Fibroblast of skin of abdomen (primary cell): ENCODE measurements at places on chromosomes 12 and 14.

GRCh38 chr12:857611-858010, 91.9 kb downstream of the RAD52 start:
- DNase-seq: peak; percentile 50

DNA sequence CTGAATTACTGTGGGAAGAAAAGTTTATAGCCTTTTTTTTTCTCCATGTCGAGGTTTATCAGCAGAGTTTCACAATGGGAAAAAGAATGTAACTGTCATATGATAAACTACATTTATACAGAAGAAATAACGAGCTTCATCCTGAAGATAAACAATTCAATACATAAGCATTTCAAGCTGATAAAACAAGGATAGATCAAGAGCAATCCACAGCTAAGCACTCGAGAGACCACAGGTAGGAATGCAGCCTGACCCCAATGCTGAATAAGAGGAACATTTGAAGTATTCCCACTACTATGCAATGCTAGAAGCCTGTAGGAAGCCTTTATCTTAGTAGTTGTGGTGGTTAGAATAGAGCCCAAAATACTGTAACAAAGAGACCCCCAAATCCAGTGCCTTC, 32.6 kb upstream of the DAAM1 start:
- peak; percentile 8 for DNase-seq

GRCh38 chr12:4275016-4275869, 1.7 kb downstream of the CCND2 start:
- DNase-seq: no peak

GRCh38 chr14:64388533-64389285, 556 bp downstream of the MTHFD1 start:
- DNase-seq: peak; percentile 22

DNA sequence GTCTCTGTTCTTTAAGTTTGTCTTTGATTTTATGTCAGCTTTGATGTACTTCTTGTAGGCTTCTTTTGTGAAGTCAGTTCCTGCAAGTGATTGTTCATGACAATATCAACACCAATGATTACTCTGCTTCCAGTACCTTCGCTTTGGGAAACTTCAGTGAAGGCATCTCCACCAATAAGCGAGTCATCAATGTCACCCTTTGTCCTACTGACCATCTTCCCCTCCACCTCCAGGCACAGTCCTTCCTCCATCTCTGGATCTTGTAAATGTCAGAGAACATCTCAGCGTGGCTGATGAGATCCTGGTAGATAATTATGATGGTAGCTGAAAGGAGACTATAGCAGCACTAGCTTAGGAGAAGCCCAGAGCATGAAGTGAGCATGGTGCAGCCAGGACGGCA, 40.4 kb upstream of the A2M start:
- no peak for DNase-seq

DNA sequence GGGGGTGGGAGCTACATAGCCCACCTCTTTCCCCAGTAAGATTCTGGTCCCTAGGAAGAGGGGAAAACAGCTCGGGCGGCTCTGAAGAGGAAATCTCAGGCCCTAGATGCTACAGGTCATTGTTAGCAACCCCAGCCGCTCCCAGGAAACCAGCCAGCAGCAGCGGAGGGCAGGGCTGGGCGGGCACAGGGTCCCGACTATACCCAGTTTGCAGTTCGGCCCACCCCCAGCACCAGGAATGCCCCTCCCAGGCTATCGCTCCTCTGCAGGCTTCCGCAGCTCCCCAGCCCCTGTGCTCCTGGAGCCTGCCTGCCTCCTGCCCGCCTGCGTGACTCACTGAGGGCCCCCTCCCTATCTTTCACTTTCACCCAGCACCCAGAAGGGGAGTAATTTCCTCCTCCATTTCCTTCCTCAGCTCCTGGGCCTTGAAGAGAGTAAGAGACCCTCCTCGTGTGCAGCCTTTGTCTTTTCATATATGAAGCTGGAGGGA, 27.2 kb upstream of the PNMA1 start:
- peak; percentile 61 for DNase-seq

DNA sequence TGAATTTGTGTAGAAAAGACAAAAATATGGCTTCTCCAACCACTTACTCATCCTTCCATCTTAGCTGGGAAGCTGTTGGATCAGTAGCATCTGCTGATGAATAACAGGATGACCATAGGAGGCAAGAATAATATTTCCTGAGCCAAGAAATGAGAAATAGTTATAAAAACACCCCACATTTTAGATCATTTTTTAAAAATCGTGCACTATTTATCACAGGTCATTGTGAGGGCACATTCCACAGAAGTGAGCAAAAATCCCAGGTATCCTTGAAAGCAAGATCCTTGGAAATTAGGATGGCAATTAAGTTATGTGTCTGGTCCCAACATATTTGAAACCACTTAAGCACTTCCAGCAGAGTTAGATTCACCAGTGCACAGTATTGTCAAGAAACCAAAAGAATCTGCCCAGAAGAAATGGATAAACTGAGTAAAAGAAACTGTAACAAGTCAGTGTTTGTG, 8.4 kb downstream of the FAR2 start:
- DNase-seq: peak; percentile 73

DNA sequence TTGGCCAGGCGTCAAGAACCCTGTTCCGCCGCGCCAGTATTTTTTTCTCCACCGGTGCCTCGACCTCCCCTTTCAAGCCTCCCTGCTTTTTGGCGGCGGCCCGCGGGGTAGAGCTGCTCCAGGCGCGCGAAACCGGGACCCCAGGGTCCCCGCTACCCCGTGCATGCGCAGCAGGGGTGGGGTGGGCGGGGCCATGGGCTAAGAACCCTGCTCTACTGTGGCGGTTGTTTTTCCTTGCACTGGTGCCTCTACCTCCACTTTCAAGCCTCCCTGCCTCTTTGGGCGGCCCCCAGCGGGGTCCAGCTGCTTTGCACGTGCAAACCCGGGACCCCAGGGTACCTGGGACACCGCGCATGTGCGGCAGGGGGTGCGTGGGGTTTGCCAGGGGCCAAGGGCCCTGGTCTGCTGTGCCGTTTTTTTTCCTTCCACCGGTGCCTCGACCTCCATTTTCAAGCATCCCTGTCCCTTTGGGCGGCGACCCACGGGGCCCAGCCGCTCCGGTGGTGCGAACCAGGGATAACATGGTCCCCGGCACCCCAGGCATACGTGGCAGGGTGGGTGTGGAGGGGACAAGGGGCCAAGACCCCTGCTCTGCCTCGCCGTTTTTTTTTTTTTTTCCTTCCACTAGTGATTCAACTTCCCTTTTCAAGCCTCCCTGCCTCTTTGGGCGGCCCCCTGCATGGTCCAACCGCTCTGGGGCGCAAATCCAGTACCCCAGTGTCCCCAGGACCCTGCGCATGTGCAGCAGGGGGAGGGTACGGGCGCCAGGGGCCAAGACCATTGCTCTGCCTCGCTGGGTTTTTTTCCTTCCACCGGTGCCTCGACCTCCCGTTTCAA, 326.8 kb downstream of the ALG10 start:
- no peak for DNase-seq

DNA sequence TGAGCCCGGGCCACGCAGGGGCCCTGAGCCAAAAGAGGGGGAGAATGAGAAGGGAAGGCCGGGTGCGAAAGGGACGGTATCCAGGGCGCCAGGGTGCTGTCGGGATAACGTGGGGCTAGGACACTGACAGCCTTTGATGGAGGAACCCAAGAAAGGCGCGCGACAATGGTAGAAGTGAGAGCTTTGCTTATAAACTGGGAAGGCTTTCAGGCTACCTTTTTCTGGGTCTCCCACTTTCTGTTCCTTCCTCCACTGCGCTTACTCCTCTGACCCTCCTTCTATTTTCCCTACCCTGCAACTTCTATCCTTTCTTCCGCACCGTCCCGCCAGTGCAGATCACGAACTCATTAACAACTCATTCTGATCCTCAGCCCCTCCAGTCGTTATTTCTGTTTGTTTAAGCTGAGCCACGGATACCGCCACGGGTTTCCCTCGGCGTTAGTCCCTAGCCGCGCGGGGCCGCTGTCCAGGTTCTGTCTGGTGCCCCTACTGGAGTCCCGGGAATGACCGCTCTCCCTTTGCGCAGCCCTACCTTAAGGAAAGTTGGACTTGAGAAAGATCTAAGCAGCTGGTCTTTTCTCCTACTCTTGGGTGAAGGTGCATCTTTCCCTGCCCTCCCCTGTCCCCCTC, 3.0 kb downstream of the SSTR1 start:
- DNase-seq: peak; percentile 62

DNA sequence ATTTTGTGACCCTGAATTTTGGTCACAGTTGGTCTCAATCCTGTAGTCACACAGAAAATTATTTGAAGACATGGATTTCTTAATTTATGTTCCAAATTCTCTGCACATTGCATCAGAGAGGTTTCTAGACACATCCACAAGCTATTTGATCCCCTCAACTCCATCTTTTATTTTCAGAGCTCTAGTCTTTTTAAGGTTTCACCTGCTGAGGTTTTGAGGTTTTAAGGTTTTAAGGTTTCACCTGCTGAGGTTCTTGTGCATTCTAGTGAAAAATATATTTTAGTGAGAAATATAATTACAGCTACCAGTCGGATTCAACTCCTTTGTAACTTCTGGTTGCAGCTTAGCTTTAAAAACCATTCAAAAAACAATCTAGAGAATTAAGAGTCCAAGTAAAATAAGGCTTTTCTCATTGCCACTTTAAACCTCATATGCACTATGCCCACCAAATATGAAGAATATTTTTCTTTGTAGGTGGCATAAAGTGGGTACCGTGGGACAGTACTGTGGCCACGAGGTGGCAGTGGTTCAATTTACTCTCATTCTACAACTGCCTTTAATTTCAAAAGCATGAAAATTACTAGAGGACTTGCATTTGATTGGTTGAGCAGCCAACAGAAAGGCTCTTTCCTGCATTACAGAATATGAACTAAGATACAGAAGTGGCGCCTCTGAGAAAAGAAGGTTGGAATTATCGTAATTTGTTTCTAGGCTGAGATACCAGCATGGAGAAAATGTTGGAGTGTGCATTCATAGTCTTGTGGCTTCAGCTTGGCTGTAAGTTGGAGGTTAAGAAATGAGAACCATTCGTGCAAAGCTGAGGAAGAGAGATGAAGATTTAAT, 366.5 kb upstream of the OR4E1 start:
- no peak for DNase-seq

DNA sequence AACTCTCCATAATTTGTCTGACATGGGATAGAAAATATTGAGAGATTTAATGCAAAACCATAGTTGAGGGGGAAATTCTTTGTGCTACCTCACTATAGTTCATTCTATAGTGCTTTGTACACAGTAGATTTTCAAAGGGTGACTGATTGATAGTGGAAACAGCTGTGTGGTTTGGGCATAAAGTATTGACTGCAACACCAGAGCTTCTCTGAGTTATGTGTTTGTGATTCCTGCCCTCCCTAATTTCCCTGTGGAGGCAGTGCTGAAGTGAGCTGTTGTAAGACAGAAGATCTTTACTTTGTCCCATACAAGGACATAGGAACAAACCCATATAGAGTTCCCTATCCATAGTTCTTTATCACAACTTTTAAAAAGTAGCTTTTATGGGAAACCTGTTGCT, 47.1 kb downstream of the PTPRQ start:
- peak; percentile 52 for DNase-seq

DNA sequence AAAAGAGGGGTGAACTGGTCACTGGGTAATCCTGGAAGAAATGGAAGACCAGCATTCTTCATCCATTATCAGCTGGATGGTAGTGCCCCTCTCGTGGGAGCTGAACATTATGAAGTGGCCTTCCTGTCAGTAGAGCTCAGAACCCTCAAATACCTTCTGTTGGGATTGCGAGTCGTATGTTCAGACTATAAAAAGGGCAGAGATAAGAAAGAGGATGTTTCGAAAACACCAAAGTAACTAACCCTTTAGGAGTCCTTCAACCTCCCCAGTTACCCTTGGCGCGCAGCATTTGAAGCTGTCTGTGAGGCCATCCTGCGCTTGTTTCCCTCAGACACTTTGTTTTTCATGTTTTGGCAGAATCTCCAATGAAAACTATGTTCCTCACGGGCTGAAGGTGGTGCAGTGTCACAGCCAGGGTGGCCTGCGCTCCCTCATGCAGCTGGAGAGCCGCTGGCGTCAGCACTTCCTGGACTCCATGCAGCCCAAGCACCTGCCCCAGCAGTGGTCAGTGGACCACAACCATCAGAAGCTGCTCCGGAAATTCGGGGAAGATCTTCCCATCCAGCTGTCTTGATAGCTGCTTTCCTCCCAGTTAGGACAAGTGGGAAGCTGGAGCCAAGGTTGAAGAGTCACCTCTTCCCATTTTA, 19.3 kb upstream of the GALNT16 start:
- DNase-seq: no peak

GRCh38 chr12:132477017-132477702, 12.8 kb upstream of the FBRSL1 start:
- DNase-seq: no peak

DNA sequence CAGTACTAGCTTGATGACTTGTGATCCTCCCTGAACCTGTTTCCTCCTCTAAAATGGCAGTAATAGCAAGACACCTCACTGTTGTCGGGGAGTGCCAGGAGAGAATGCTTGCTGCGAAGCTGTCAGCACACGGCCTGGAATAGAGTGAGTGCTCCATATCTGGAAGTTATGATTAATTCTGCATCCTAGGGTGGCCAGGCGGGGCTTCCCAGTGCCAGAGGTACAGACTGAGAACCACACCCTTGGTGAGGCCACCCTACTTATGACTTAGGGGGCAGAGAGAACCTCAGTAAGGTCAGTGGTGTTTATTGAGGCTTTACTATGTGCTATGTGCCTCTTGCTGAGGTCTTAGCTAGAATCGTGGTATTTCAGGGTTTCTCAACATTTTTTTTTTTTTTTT, 20.1 kb downstream of the MORN3 start:
- DNase-seq: no peak

DNA sequence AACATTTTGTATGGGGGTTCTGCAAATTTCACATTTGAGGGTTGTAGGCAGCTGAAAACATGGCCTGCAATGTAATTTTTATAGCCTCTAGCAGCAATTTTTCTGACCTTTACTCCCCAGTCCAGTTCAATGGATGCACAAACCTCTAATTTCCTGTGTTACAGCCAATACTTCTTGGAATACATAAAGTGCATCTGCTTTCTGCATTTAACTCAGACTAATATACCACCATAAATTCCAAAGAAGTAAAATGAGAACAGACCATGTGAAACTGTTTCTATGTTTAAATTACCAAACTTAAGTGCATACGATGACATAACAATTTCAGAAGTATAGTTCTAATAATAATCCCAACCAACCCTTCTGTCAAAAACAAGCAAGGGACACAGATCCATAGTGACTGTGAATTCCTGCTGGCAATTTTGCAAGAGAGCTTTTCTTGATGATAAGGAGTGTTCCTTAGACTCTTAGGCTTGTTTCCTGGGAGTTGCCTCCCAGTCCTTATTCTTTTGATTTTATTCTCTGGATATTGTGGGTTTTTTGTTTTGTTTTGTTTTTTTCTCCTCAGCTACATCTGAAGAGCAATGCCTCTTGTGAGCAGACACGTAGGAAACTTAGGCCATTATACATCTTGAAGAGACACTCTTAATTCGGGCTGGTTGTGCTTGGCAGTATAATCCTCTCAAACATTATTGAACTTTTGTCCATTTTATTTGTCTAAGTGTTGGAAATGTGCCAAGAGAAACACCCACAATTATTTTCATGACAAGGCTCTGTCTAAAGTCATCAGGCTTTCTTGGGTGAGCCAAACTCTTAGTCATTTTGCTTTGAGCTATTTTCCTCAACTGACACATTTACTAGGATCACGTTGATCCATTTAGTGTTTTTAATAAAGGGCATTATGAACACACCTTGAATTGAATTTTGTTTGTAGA, 51.3 kb upstream of the RERGL start:
- peak; percentile 46 for DNase-seq
